ENCODE measurements at places on chromosomes 1 and 21.

- DNase-seq = no peak
Observed at GRCh38 chr1:92485381-92486250, 1.1 kb downstream of the GFI1 start.

- DNase-seq = no peak
Observed at GRCh38 chr1:213295860-213296259, 244.8 kb downstream of the RPS6KC1 start.

DNA sequence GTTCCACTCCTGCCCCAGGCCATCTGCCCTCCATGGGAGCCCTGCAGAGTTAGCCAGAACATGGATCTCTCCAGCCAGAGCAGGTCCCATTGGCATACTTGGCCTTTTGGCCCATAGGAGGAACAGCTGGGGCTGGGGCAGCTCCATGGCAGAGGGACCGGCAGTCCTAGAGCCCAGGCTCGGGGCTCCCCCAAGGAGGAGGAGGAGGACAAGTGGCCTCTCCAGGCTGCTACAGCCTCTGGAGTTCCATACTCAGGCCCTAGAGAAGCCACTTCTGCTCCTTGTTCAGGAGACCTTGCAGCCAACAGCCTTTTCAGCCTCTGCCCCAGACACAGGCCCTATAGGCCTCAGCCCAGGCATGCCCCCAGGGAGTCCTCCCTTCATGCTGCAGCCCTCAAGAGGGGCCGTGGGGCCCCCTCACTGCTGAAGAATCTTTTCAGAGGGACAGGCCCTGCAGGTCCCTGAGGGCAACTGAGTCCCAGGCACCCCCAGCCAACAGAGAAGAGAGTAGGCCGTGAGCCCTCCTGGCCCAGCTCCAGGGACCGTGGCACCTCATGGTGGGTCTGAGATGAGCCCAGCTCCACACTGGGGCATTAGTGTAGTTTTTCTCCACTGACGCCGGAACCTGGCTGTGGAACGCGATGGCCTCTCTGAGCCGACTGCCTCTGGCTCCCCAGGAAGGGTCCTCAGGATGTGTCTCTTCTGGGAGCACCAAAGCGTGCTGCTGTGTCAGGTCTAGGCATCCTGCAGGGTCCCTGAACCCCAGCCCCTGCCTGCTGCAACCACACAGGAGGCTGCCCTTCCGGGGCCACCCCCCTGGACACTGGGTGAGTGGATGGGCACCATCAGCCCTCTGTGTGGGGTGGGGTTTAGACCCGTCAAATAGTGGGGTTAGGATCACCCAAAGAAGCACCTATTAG is 297.6 kb upstream of the VAMP3 start:
- DNase-seq = no peak

DNA sequence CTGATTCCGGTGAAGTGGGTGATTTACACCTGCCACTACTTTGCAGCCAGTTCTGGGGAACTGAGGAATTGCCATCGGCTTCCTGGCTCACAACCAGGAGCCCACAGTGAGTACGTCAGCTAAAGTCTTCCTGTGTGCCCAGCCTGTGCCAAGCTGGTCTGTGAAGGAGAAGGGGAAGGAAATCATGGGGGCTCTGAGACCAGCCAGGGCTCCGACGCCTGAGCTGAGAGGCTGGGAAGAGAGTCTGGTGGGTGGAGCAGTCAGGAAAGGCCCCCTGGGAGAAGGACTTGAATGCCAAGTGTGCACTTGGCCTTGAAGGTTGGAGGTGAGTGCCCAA is 1.2 kb downstream of the LURAP1 start:
- DNase-seq = no peak

DNA sequence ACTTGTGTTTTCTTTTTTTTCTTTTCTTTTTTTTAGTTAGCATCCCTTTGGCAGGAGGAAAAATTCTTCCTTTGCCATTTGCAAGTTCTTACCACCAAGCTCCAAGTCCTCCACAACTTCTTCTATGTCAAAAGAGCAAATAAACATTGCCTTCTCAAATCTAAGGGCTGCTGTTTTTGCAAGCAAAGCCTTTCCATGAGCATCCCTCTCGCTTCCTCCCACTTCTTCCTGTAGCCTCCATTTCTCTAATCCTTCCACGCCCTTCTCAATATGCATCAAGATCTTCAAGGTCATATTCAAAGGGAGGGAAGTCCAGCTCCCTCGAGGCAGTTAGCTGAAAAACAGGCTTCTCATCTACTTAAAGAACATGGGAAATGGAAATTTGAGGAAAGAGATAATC is 147.1 kb downstream of the ADSS2 start:
- DNase-seq = no peak

GRCh38 chr1:204928671-204929486 is 58.2 kb downstream of the NFASC start:
- no peak for DNase-seq

GRCh38 chr1:32770221-32770731 is 46.9 kb downstream of the YARS1 start:
- no peak for DNase-seq

GRCh38 chr1:106926803-106927582 is 129.5 kb upstream of the PRMT6 start:
- DNase-seq = peak; percentile 60

- DNase-seq = no peak
Observed at GRCh38 chr1:67601539-67601938, 83.5 kb upstream of the GADD45A start.

- no peak for DNase-seq
Observed at GRCh38 chr1:7432900-7433380, 338.2 kb upstream of the VAMP3 start.

DNA sequence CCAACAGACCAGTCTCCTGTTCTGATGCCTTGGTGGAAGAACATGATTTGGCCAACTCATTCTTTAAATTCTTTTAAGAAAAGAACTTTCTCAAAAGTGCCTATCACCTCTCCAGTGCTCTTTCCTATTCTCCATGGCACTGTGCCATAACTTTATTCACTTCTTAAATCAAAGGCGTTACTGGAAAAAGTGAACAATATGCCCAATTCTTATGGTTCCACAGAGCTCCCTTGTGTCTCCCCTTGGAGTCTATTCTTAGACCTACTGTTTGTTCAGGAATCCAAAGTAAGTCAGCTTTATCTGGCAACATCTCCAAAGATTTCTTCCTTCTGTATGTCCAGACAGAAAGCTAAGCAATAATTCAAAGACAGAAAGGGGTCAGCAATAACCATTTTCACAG is 111.9 kb upstream of the MAGI3 start:
- no peak for DNase-seq

DNA sequence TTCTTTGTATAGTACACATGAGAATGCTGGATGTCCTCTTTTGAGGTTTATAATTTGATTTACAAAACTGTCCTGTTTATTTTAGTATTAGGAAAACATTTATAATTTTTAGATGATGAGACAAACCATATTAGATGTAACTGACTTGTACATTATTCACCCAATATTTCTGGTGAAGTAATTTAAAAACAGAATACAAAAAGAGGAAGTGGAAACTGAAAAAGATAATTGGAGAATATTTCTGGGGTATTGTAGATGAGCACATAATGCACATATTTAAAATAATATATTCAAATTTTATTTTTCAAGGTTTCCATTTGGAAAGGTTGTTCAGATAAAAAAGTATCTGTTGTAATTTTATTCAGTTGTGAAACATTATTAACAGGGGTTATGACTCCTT is 40.7 kb downstream of the XPR1 start:
- no peak for DNase-seq

- DNase-seq = no peak
Observed at GRCh38 chr1:41580520-41581172, 96.2 kb upstream of the EDN2 start.

- no peak for DNase-seq
Observed at GRCh38 chr1:41344708-41345159, 16.5 kb upstream of the FOXO6 start.

DNA sequence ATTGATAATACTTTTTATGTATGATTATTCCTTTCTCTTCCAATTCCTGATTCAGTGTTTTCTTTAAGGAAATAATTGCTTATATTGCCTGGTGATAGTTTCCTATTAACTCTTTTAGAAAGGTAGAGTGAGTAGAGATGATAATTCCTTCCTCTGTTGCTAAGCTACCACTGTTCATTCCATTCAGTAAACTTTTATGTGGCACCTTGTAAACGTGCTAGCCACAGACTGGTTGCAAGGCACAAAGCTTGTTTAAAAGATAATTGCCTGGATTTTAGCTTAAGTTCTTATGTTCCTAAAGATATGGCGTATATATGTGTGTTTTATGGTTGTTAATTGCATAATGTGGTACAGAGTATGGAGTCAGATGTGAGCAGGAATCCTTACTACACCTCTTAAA is 3.2 kb downstream of the ZFYVE9 start:
- no peak for DNase-seq

DNA sequence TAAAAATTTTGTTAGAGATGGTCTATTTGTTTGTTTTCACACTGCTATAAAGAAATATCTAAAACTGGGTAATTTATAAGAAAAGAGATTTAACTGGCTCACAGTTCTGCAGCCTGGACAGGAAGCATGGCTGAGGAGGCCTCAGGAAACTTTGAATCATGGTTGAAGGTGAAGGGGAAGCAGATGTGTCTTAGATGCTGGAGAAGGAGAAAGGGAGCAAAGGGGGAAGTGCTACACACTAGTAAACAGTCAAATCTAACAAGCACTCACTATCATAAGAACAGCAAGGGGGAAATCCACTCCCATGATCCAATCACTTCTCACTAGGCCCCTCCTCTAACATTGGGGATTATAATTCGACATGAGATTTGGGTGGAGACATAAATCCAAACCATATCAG is 76.8 kb upstream of the COL24A1 start:
- no peak for DNase-seq

- no peak for DNase-seq
Observed at GRCh38 chr1:52249831-52250230, 107.9 kb downstream of the ZFYVE9 start.

- no peak for DNase-seq
Observed at GRCh38 chr1:169479363-169480066, 6.2 kb downstream of the SLC19A2 start.

GRCh38 chr1:218171302-218171893 is 113.7 kb upstream of the RRP15 start:
- peak; percentile 45 for DNase-seq

GRCh38 chr21:35648512-35648911 is 411.8 kb downstream of the SETD4 start:
- DNase-seq = no peak

DNA sequence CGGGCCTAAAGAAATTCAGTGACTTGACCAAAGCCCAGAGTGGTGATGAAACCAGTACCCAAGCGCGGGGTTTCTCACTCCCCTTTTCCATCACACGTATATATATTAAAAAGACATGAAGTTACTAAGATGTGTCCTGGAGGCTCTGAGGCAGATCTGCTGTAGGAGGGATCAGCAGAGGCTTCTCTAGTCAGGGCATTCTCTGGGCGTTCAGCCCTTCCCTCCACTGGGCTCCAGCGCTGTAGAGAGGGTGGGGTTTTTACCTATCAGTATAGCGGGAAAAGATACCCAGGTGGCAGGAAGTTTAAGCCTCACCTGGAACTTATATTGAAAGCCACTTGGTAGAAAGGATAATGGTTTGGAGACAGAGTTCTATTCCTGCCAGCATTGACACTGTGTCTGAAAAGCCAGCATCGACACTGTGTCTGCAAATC is 862 bp upstream of the PLEKHO1 start:
- DNase-seq = peak; percentile 49

DNA sequence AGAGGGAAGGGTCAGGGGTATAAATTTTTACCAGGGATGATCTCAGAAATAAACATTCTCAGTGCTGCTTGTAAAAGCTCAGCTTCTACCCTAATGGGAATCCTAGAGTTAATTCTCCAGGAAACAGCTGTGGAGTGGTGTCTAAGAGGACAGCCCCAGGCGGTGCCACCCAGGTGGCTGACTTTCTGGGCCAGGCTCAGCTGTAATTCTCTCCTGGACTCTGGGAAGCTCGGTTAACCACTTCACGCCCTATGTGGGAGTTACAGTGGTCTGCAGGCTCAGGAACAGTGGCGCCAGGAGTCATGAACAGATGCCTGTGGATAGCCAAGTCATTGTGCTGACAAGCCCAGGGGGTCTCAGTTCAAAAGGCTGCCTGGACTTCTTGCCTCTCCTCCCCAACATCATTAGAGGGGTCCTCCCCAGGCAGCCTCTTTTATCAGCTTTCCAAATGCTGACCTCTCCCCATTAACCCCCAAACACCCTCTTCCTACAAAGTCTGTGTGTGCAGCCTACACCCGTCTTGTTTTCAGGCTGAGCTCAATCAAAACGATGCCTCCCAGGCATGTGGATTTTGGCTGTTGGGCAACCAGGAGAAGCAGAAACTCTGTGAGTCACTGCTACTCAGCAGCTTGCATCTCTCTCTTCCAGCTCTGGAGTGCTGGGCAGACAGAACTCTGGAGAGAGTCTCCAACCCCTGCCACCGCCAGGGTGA is 1.2 kb downstream of the HHIPL2 start:
- peak; percentile 85 for DNase-seq

- peak; percentile 23 for DNase-seq
Observed at GRCh38 chr1:13707164-13707563, 7.2 kb downstream of the PRDM2 start.

GRCh38 chr1:220575718-220576497 is 48.0 kb downstream of the MARK1 start:
- no peak for DNase-seq

DNA sequence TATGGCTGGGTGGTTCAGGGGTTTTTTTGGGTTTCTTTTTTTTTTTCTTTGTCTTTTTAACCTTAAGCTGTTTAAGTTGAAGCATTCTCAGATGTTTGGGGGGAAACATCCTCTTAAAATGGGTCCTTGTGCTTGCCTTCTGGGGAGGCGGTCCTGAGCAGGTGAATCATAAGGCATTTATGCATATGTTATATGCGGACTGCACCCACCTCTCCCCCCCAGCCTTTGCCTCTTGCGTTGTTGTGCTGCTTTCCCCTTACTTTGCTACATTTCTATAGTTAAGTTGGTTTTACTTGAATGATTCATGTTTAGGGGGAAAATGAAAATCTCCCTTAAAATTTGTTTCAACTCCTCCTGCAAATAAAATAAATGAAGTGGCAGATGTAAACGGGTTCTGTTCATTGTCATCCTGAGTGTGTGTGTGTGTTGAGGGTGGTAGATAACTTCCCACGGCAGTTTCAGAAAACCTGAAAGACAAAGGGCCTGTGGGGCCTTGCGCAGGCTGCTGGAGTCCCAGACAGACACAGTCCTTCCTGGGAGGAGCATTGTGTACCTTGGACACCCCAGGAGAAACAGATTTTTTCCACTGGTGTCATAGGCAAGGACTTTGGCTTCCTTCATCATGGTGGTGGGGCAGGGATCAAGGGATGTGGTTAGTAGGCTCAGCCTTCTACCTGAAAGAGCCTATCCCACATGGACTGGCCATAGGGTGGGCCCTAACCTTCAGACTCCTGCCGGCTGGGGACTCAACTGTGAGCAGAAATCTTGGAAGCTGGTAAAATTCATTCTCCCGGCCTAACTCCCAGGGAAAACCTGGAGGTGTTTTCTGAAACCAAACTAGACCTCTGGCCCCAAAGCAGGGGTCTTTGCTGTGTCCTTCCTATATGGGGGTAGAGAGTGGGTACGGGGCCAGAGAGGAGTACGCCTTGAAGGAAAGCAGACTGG is 926 bp upstream of the SH3D21 start:
- DNase-seq = no peak

GRCh38 chr21:35102488-35103371 is 53.6 kb upstream of the RUNX1 start:
- no peak for DNase-seq
